ENCODE measurements at places on chromosomes 1 and 21. TPM values are rescaled to one million over a fixed set of nuclear protein-coding genes. Genes with fewer than 3 reads are reported as not detected.

- peak; percentile 6 for ATAC-seq
Measured at GRCh38 chr1:25517476-25518394, 25.7 kb upstream of the LDLRAP1 start.

Gene NR0B2
- not detected for total RNA-seq

Gene KRTAP13-2
- not detected for total RNA-seq

GRCh38 chr1:3475839-3476573 lies 21.5 kb downstream of the ARHGEF16 start:
- no peak for ATAC-seq

Gene MANEAL
- total RNA-seq: 3.1 TPM

Gene VCAM1
- 1.0 TPM for total RNA-seq

DNA sequence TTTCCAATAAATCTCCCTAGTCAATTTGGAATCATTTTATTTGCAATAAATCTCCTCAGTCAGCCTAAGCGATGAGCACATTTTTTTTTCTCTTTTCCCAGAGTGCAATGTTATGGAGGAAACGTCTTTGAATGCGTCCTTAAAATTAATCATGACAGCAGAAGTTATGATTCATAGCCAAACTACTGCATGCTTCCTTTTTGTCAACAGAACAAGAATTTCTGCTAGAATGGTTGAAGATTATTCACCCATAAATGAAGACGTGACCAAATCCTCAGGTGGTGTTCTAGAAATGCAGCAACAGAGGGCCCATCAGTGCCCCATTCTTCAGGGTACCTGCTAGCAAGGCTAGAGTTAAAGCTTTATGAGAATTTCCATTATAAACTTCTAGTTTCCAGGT lies 407.9 kb upstream of the PKN2 start:
- ATAC-seq: peak; percentile 74

Gene ZP4
- not detected for total RNA-seq

Data from esophagus mucosa (tissue), 1 donor.